Activated gamma-delta T cell (primary cell): ENCODE measurements at places on chromosomes 7 and 10.

DNA sequence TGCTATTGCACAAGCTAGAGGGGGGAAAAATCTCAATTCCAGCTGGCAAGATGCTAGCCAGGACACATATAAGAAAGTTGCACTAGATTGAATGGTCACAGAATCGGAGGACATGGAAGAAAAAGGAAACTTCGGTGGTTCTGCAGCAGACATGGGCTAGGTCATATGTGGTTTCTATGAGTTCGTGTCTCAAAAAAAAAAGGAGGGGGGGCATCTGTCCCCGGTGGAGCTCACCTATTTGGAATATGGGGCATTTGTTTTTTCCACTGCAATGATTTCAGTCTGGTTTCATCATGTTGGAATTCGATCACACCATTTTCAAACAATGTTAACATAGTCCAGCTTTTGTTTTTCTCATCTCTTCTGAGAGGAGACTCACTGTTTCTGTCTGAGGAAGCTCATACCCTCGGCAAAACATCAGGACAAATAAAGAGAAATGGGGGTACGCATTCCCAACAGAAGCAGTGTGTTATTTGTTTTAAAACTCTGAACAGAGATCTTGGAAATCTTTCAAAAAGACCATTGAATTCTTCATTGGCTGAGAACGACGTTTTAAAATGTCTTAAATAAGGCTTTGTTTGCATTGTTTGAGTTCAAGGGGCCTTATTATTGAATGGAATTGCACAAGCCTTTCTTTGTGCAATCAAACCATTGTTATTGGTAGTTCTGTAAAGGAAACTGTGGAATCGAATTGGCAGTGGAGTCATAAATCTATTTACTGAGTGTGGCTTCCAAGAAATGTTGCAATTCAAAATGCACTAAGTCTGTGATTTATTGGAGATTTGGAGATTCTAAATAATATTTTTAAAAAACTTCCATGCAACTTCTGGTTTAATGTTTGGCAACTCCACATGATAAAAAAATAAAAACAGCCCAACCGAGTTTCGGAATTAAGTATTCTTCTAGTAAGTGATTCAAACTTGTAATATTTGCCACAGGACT is 173.2 kb downstream of the RTKN2 start:
- DNase-seq, result no peak

GRCh38 chr7:133061357-133061756 is 20.5 kb downstream of the CHCHD3 start:
- no peak for DNase-seq

GRCh38 chr10:77207182-77207827 is 430.3 kb downstream of the KCNMA1 start:
- no peak for DNase-seq

DNA sequence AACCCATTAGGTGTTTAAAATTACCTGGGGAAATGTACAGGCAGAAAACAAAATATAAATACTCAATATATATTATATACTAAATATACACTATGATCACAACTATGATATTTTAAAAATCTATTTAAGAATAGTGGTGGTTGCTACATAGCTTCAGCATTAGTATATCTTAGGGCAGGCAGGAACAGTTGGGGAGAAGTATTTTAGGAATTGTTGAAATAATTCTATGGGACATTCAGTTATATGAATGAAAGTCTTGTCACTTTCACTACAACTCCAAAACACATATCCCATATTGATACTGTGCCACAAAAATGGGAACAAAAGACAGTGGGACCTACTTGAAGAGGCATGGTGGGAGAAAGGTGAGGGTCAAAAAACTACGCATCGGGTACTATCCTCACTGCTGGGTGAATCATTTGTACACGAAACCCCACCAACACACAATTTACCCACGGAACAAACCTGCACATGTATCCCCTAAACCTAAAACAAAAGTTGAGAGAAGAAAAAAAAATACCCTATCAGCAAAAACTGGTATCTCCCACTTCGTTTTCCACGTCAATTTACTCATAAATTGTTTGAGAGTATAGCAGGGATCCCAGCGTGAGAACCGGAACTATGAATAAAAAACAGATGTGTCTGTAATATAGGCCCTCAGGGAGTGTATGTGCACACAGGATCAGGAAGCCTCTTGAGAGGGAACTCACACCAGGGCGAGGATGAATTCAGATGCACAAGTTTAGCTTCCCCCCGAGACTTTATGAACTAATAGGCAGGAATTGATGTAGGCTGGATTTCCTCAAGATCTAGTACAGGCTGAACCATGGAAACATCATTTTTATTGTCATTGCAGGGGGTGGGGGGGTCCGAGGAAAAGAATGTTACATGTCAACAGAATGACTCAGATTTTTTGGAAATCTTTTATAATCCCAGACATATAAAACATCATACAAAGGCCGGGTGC is 16.2 kb downstream of the SLC16A12 start:
- no peak for DNase-seq

GRCh38 chr10:71082960-71083715 is 129.2 kb upstream of the UNC5B start:
- DNase-seq, result no peak

- DNase-seq, result no peak
These were observed 12.2 kb downstream of the PTPN12 start for GRCh38 chr7:77549106-77549870.

DNA sequence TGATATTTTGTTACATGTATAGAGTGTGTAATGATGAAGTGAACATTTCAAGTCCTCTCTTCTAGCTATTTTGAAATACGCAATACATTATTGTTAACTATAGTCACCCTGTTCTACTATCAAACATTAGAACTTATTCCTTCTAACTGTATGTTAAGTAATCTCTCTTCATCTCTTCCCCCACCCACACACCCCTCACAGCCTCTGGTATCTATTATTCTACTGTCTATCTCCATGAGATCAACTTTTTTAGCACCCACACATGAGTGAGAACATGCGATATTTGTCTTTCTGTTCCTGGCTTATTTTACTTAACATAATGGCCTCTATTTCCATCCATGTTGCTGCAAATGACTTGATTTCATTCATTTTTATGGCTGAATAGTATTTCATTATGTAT is 57.7 kb upstream of the EGR2 start:
- no peak for DNase-seq

- DNase-seq, result no peak
These were observed 415.4 kb downstream of the DNAJB9 start for GRCh38 chr7:108985037-108985436.

DNA sequence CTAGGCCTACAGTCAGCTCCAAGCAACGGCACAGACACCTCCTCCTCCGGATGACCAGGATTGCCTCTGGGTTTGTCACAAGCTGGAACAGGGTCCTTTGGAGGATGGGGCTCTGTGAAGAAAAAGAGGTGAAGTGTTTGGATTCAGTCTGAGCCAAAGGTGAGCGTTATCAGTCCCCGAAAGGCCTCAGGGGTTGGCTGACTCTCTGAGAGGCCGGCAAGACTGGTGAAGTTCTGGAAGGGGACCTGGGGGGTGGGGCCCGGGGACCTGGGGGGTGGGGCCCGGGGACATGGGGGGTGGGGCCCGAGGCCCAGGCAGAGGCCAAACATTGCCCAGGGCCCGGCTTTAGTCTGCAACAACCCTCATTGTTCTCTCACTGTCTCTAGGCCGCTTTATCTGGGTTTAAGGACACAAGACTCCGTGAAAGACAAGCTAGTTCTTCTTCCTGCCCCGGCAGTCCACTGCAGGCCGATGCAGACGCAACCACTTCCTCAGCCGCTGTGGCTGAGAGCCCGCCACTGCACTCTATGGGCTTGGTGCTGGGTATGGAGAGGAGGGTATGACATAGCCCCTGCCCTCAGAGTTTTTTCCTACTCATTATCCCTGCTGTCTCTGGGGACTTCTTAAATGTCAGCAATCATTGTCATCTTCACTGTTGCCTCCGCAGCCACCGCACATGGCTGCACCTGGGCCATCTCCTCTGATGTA is 27.4 kb upstream of the PSAP start:
- DNase-seq, result no peak

- no peak for DNase-seq
These were observed 1.8 kb upstream of the IKZF1 start for GRCh38 chr7:50302486-50303334.

DNA sequence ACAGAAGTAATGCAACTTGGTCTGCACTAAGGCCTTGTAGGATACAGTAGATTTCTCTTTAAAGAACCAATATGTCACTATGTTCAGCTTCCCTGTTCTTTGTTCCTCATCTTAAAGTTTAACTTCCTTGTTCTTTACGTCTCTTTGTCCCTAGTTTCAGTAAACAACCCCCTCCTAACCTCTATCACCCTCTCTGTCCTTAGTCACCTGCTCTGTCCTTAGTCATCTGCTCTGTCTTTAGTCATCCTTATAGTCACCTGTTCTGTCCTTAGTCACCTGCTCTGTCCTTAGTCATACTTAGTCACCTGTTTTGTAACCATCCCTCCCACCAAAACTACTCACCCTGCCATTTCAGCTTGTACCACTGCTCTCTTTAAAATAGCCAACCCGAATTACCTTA is 144.6 kb upstream of the TMEM106B start:
- no peak for DNase-seq

- DNase-seq, result no peak
These were observed 1.1 kb downstream of the GRB10 start for GRCh38 chr7:50781381-50782293.

DNA sequence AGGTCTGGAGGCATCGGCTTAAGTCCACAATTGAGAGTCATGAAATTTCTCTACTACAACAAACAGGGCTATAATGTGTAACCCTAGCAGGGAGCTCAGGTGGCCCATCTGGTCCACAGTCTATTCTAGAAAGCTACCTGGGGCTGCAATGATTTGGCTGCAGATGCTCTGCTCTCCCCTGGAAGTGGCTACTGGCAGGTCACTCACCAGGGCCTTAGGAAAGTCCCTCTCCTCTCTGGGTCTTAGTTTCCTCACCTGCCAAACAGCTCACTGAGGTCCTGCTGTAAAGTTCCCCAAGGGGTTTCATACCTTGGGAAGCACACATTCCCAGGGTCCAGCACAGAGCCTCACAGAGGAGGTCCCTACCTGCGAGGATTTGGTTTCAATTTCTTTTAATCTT is 2.5 kb downstream of the IGFBP3 start:
- no peak for DNase-seq

- no peak for DNase-seq
These were observed 127.7 kb downstream of the DIP2C start for GRCh38 chr10:561721-562120.

GRCh38 chr7:43205171-43205795 is 92.8 kb downstream of the HECW1 start:
- DNase-seq, result no peak

GRCh38 chr10:17989908-17990767 is 38.4 kb downstream of the SLC39A12 start:
- DNase-seq, result no peak

- DNase-seq, result no peak
These were observed 559.0 kb upstream of the ADARB2 start for GRCh38 chr10:2296179-2296891.

GRCh38 chr10:31751051-31751737 is 177.4 kb downstream of the ARHGAP12 start:
- no peak for DNase-seq

DNA sequence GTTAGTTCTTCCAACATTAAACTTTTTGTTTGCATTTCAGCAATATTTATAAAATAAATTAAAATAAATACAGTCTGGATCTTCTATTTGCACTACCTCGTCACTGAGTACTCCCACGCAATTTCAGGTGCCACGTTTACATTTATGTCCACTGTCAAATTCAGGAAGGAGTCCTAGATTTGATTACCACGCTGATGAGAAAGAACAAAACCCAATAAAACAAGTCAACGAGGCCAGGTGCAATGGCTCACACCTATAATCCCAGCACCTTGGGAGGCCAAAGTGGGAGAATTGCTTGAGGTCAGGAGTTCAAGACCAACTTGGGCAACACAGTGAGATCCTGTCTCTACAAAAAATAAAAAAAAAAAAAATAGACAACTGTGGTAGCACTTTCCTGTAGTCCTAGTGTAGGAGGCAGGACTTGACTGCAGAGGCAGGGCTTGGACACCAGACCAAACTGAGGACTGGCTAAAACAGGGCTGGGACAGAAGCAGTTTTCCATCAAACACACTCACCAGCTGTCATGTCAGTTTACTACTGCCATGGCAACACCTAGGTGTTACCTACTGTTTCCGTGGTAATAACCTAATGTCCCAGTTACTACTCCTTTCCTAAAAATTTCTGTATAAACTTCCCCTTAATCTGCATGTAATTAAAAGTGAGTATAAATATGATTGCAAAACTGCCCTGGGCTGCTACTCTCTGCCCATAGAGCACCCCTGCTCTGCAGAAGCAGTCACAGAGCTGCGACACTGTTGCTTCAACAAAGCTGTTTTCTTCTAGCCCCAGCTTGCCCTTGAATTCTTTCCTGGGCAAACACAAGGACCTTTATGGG is 341.7 kb downstream of the PARD3 start:
- no peak for DNase-seq

- DNase-seq, result no peak
These were observed 218.1 kb downstream of the PTEN start for GRCh38 chr10:88081457-88082054.

GRCh38 chr7:114923403-114923713 is 1.5 kb downstream of the MDFIC start:
- DNase-seq, result no peak

GRCh38 chr10:58473976-58474375 is 38.7 kb upstream of the BICC1 start:
- DNase-seq, result no peak

- DNase-seq, result no peak
These were observed 14.6 kb downstream of the LRRC17 start for GRCh38 chr7:102927312-102927933.

DNA sequence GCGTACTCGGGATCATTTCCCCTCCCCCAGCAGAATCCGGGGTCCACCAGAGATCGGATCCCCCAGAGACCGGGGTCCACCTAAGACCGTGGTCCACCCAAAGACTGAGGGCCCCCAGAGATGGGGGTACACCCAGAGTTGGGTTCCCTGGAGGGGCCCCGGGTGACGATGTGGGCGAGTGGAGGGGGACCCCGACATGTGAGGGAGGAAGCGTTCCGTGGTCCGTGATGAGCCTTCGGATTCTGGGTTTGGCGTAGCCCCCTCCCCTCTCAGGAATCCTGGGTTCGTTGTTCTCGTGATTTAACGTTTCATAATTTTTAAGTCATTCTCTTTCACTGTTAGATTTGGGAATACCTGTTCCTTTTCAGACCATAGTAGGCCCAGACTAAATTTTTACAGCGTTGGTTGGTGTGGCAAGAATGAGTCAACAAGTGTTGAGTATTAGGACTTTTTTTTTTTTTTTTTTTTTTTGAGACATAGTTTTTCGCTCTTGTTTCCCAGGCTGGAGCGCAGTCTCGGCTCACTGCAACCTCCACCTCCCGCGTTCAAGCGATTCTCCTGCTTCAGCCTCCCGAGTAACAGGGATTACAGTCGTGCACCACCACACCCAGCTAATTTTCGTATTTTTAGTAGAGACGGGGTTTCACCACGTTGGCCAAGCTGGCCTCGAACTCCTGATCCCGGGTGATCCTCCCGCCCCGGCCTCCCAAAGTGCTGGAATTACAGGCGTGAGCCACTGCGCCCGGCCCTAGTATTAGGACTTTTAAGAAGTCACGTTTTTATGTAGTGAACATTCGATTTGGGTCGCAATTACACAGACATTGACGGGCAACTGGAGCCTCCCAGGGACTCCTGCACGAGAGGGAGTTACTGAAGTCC is 672 bp downstream of the GTPBP4 start:
- no peak for DNase-seq

GRCh38 chr10:103504181-103504783 is 10.8 kb downstream of the NEURL1 start:
- no peak for DNase-seq

GRCh38 chr7:77989981-77990566 is 191.5 kb downstream of the PHTF2 start:
- DNase-seq, result no peak
